Ovary (tissue), 10 donors: ENCODE measurements at places on chromosomes 5 and 9. TPM values are rescaled to one million over a fixed set of nuclear protein-coding genes. Genes with fewer than 3 reads are reported as not detected.
A peak's percentile ranks its signal among the peaks of the same experiment; 100 is the strongest.

GPX8 gene
- total RNA-seq = 58.7 TPM

DNA sequence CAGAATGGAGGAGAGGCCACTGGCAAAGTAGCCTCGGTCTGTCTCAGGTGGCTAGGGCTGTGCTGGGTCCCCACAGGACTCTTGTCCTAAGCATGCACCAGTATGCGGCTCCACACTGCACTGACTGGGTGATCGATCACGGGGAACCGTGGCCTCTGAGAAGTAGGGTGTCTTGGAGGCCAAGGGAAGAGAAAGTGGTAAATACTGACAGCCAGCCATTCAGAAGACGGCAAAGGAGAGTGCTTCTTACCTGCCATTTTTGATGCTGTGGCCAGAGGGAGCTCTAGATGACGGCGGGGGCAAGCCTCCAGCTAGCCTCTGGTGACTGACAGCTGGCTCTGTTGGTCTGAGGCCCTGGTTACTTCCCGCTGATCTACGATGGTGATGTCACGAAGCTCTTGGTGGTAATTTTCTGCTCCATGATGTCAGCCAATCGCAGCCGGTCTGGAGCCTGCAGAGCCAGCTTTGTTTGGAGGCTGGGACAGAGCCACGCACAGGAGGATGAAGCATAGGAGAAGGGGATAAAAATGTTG is 40.4 kb upstream of the GADD45G start:
- no peak for DNase-seq

ADAMTSL2 gene
- total RNA-seq = 1.6 TPM

GRCh38 chr5:343461-344401 is 22.2 kb downstream of the AHRR start:
- peak; percentile 61 for DNase-seq

DNA sequence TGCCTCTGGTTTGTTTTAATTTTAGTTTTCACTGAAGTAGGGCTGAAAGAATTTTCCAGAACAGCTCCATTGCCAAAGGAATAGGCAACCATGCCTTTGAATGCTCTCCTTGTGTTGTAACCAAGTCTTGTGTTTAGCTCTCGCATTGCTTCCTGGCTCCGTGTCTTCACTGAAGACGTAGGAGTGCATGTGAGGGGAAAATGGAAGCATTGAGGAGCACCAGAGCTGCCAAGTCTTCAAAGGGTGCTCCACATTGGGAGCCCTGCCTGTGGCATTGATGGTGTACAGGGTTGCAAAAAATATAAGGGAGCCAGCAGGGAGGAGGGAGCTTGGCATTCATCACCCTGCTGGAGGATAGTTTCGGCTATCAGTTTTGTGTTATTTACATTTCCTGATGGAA is 86.6 kb downstream of the NTRK2 start:
- DNase-seq = no peak

ALDOB gene
- total RNA-seq = 0.62 TPM

- DNase-seq = no peak
These were observed 578.0 kb downstream of the EFNA5 start for GRCh38 chr5:107092695-107093094.

DNA sequence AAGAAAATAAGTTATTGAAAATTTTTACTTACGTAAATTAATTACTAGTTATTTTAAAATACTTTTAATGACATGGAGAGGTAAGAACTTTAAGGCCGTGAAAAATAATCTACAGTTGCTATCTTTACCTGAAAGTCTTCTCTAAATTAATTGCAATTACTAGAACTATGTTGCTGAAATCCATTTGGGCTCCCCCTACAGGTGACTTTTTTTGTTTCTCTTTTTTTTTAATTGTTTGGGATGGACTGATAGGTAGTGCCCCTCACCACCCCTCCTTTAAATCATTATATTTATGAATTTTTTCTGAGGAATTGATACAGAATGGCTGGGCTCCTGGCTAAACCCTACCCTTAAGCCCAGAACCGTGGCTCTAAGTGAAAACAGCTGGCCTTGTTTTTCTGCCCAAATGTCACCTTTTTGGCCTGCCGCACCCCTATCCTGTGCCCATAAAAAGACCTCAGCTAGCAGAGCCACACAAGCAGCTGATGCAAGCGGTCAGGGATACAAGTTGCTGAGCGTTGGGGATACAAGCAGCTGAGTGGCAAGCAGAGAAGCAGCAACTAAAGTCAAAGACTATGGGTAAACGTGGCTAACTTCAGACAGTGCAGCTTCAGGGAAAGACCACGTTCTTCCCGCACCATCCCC is 315.2 kb upstream of the ACO1 start:
- DNase-seq = no peak

DNA sequence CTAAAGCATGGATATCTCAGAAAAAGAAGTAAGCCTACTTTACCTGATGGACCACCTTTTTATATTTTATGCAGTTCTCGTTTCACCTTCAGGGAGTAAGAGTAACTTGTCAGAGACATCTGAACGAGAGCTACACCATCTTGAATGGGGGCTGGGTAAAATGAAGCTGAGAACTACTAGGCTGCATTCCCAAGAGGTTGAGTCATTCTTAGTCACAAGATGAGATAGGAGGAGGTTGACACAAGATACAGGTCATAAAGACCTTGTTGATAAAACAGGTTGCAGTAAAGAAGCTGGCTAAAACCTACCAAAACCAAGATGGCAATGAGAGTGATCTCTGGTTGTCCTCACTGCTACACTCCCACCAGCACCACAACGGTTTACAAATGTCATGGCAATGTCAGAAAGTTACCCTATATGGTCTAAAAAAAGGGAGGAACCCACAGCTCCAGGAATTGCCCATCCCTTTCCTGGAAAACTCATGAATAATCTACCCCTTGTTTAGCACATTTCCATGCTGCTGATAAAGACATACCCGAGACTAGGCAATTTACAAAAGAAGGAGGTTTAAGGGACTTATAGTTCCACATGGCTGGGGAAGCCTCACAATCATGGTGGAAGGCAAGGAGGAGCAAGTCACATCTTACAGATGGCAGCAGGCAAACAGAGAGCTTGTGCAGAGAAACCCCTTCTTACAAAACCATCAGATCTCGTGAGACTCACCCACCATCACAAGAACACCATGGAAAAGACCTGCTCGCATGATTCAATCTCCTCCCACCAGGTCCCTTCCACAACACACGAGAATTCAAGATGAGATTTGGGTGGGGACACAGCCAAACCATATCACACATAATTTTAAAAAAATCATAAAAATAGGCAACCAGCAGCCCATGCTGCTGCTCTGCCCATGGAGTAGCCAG is 62.5 kb downstream of the GIN1 start:
- no peak for DNase-seq

DNA sequence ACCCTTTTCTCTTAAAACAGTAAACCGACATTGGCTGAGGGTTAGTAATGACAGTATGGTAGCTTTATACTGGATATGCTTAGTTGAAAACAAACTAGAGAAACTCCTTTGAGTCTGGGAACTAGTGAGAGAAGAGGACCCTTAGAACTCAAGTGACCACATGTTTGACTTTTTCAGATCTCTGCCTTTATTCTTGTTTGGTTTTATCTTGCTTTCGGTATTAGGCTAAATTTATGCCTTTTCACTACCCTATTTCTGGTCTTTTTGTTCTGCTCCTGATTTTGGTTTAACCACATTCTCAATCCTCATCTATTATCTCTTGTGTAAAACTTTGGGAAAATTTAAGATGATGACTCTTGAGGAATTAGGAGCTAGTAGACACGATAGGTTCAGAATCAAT is 11.0 kb downstream of the SNAPC3 start:
- no peak for DNase-seq

CATSPER3 gene
- 0.51 TPM for total RNA-seq

SGCD gene
- total RNA-seq = 19.1 TPM

DNA sequence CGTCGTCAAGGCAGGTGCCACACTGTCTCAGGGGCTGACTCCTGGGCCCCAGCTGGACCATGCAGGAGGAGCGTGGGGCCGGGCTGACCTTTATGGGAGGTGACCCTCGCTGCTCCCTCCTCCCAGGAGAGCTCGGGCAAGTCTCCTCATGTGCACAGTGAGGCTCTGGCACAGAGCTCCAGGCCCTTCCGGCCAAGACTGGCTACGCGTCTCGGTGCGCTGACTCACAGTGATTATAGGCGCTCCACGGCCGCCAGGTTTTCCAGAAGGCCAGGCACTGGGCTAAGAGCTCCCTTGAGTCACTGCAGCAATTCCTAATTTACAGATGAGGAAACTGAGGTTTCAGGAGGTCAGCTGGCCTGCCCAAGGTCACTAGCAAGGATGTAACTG is 47.4 kb downstream of the VAV2 start:
- peak; percentile 26 for DNase-seq

TCF7 gene
- 2.9 TPM for total RNA-seq

RC3H2 gene
- total RNA-seq = 40.9 TPM

DNA sequence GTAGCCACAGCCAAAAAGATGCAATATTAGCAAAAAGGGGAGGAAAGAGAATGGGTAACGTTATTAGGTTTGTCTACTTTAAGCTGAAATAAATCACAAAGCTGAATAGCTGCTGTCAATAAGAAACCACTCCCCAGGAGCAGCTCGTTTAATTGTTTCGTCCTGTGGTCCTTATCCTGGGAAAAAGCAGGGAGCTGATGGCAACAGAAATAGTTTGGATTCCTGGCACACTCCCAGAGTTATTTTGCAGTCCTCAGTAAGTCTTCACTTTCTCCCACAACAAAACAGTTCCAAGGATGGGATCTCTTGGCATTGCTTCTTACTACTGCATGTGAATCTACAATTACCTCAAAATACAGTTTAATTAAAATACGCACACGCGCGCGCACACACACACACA is 28.8 kb downstream of the FRMD3 start:
- no peak for DNase-seq

GRCh38 chr9:99181206-99181605 is 40.5 kb downstream of the ALG2 start:
- no peak for DNase-seq

- no peak for DNase-seq
These were observed 32.5 kb downstream of the TENT4A start for GRCh38 chr5:6745706-6746222.

DNA sequence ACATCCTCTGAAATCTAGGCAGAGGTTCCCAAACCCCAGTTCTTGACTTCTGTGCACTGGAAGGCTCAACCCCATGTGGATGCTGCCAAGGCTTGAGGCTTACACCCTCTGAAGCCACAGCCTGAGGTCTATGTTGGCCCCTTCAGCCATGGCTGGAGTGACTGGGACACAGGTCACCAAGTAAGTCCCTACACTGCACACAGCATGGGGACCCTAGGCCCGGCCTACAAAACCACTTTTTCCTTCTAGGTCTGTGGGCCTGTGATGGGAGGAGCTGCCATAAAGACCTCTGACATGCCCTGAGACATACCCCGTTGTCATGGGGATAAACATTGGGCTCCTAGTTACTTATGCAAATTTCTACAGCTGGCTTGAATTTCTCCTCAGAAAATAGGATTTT is 418.8 kb upstream of the CCNH start:
- no peak for DNase-seq

DNA sequence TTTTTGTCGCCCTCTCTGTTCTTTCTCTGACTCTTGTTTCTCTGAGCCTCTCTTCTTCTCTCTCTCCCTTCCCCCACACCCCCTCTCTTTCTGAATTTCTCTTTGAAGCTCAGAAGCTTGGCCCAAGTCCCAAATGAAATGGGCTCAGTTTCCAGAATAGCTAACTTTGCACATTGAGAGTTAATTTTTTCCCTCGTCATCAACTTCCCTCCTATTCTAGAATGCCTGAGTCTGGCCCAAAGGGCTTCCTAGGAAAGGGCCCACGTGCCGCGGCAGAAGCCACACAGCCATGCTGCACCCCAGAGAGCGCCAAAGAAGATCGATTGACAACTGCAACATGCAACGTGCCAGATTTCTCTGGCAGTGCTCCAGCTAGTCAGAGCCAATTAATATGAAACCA is 588.8 kb upstream of the KLF4 start:
- no peak for DNase-seq
